Caco-2 (cell line): ENCODE measurements at places on chromosomes 3 and 15. TPM values are rescaled to one million over a fixed set of nuclear protein-coding genes. Genes with fewer than 3 reads are reported as not detected.

GRCh38 chr3:40588406-40588805 lies 63.6 kb downstream of the ZNF621 start:
- H3K27ac ChIP-seq, result no peak overlapping the region
- H3K4me3 ChIP-seq, result no peak overlapping the region
- DNase-seq, result peak; percentile 43

GOLGA8R gene
- total RNA-seq, result not detected in 2 replicates

- DNase-seq, result no peak
- H3K27me3 ChIP-seq, result no peaks in the 10 kb centered on the region
- no peaks in the 10 kb centered on the region for H3K36me3 ChIP-seq
- H3K4me1 ChIP-seq, result no peaks in the 10 kb centered on the region
Observed at GRCh38 chr3:107884719-107885460, 205.9 kb downstream of the CD47 start.

DNA sequence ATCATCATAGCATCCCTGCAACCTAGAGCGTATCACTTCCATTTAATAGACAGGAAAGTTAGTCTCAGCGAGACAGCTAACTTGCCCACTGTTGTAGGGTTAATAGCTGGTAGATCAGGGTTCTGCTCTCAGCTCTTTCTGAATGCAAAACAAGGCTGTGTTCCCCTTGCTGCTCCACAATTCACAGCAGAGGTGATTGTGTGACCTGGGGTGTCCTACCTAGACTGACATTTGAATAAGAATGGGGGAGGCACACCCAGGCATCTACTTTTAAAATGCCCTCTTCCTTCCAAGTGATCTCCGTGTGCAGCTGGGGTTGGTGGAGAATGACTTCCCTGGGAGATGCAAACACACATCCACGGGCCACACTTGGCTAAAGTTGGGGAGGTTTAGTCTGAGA lies 43.0 kb upstream of the CACNA2D3 start:
- no peak for DNase-seq
- H3K27me3 ChIP-seq, result no peaks in the 10 kb centered on the region
- H3K27ac ChIP-seq, result no peak overlapping the region
- no peak overlapping the region for H3K4me3 ChIP-seq
